ENCODE measurements at places on chromosomes 5 and 9.

DNA sequence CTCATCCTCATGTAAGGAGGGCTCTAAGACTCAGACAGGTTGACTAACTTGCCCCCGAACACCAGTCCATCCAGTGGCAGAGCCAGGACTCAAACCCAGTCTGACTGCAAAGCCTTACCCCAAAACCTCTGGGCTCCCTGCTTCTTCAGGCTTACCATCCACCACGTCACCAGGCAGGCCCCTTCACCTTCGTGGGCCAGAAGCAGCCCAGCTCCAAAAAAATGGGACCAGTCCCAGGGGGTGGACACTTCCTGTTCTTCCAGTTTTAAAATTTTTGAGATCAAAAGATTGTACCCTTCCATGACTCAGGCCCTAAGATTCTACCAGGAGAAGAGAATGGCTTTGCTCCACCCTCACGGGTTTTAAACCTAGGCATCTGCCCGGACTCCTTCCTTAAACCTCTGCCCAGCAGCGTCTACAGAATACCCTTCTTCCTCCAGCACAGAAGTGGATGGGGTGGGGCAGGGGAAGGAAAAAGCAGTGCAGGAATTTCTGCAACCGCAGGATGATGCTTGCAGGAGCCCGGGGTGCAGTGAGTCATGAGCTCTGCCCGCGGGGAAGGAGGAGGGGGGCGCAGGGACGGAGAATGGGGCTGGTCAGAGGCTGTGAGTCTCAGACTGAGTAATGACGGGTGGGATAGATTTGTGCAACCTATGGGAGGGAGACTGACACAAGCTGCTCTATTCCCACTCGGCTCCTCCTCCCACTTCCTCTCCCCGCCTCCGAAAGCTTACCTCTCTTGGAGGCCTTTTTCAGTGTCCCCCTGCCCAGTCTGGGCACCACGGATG is 50.4 kb upstream of the STXBP1 start:
- peak overlapping the region; percentile 18 for H3K4me3 ChIP-seq
- peaks cover 100% of the 10 kb centered on the region for H3K4me1 ChIP-seq
- H3K36me3 ChIP-seq, result no peaks in the 10 kb centered on the region
- no peaks in the 10 kb centered on the region for H3K27me3 ChIP-seq

DNA sequence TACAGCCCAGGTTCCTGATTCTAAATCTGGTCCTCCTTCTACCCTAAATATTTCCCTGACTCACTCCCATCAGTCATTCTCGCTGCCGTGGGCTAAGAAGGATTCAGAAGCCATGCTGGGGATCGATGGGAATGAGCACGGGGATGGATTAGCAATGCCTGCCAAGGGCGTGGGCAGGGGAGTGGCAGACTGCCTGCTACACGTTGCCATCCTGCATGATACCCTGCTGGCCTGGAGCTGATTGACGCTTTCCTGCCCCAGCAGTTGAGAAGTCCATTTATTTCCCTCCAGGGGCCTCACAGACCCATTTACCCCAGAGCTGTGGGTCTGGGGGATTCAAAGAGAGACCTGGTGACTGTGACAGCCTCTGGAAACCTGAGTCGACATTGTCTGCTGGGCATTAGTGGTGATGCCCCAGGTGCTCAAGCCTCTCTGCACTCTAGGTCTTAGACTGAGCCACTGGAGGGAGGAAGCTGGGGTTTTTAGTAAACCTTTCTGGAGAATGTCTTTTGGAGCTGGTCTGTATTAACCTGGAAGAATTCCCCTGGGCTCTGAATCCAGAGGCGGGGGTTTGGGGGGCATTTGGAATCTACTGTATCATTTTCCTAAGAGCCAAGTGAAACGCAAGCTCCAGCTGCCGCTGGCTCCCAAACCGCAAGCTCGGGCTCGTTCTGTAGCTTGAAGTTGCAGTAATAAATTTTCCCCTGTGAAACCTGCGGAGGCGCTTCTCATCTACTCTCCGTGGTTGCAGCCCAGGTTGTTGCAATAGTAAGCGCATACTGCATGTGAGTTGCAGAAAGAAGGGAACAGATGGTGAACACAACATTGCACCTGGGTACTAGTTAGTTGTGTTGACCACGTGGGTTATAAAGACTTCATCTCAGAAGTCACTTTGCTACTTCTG is 76.3 kb upstream of the RAPGEF1 start:
- DNase-seq, result no peak
- H3K4me3 ChIP-seq, result no peak overlapping the region
- H3K27ac ChIP-seq, result no peak overlapping the region

DNA sequence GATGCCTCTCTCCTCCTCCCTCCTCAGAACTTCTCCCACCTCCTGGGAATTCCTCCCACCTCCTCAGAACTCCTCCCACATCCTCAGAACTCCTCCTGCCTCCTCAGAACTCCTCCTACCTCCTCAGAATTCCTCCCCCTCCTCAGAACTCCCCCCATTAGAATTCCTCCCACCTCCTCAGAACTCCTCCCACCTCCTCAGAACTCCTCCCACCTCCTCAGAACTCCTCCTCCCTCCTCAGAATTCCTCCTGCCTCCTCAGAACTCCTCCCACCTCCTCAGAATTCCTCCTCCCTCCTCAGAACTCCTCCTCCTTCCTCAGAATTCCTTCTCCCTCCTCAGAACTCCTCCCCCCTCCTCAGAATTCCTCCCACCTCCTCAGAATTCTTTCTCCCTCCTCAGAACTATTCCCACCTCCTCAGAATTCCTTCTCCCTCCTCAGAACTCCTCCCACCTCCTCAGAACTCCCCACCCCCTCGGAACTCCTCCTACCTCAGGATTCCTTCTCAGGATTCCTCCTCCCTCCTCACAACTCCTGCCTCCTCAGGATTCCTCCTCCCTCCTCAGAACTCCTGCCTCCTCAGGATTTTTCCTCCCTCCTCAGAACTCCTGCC is 23.9 kb downstream of the SLC46A2 start:
- H3K4me1 ChIP-seq, result peaks cover 14% of the 10 kb centered on the region
- no peak for DNase-seq
- no peak overlapping the region for H3K27ac ChIP-seq
- no peaks in the 10 kb centered on the region for H3K27me3 ChIP-seq
- peaks cover 8% of the 10 kb centered on the region for H3K36me3 ChIP-seq

DNA sequence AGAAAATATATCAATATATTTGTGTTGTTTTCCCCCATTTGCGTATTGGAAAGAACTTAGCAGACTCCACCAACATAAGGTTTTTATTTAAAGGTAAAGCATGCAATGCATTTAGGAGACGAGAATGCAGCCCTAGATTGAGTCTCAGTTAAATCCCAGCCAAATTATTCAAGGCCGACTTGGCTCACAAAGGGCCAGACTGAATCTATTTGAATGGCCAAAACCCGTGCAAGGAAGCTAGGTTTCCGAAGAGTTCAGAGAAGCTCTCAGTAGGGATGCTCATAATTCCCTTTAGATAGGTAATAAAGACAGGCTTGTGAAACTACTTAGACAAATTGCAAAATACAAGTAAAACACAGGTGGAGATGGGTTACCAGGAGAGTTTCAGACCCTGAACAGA is 520.3 kb downstream of the CDH9 start:
- no peaks in the 10 kb centered on the region for H3K4me1 ChIP-seq
- H3K4me3 ChIP-seq, result no peak overlapping the region
- H3K36me3 ChIP-seq, result no peaks in the 10 kb centered on the region

DNA sequence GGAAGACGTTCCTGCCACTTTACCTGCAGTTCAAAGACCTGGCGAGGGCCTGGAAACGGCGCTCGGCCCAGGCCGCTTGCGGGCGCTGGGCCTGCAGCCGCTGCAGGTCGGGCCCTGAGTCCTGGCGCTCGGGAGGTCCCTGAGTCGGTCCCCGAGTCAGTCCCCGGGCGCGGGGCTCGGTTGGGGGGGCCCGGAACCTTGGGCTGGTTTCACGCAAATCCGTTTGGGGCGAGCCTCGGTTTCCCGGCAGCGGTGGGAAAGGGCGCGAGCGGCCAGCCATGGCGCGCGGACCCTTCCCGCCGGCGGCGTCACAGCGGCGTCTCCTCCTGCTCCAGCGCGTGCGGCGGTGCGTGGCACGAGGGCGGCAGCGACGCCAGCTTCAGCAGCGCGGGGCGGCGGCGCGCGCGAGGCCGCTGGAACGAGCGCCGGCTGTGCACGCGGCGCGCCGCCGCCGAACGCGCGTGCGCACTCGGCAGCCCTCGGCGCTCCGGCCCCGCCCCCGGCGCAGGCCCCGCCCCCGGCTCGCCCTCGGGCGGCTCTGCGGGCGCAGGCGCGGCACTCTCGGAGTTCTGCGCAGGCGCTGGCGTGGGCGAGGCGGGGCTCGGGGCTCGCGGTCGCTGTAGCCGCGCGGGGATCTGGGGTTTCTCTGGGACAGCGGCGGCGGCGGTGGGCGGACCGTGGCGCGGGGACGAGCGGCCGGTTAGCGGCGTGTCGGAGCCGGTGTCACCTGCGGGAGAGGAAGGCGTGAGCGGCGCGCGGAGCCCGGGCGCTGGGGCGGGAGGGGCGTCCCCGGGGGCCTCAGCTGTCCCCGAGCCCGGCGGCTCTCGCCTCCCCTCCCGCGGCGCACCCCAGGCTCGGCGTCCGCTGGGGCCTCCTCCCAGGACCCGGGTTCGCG is 29.9 kb downstream of the EXOC3 start:
- no peaks in the 10 kb centered on the region for H3K27me3 ChIP-seq
- no peaks in the 10 kb centered on the region for H3K36me3 ChIP-seq
- peak overlapping the region; percentile 90 for H3K27ac ChIP-seq
- peak overlapping the region; percentile 93 for H3K4me3 ChIP-seq
- peaks cover 47% of the 10 kb centered on the region for H3K4me1 ChIP-seq
- no peak for DNase-seq

DNA sequence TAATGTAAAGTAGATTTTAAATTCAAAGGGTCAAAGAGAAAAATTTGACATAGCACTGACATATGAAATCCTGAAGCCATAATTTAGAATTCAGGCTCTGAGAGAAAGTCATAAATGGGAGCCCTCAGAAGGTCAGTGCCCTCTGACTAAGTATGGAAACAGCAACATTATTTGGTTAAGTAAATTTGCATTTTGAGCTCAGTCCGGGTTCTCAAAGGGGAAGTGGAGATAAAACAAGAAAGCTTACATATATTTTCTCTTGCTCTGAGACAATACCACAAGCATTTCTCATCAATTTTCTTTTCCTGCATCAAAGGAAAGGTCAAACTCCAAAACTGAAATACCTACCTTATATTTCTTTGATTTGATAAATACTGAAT is 348.0 kb downstream of the SEMA5A start:
- H3K4me1 ChIP-seq, result no peaks in the 10 kb centered on the region
- no peak overlapping the region for H3K4me3 ChIP-seq
- H3K27me3 ChIP-seq, result no peaks in the 10 kb centered on the region
- DNase-seq, result no peak

GRCh38 chr5:173395933-173396308 is 67.7 kb upstream of the STC2 start:
- DNase-seq, result no peak
- H3K4me3 ChIP-seq, result no peak overlapping the region
- no peaks in the 10 kb centered on the region for H3K36me3 ChIP-seq
- no peak overlapping the region for H3K27ac ChIP-seq
- H3K4me1 ChIP-seq, result no peaks in the 10 kb centered on the region
